ENCODE measurements at places on chromosomes 4 and X.

GRCh38 chrX:45762699-45763647, 562.3 kb upstream of the DIPK2B start:
- no peak for DNase-seq

DNA sequence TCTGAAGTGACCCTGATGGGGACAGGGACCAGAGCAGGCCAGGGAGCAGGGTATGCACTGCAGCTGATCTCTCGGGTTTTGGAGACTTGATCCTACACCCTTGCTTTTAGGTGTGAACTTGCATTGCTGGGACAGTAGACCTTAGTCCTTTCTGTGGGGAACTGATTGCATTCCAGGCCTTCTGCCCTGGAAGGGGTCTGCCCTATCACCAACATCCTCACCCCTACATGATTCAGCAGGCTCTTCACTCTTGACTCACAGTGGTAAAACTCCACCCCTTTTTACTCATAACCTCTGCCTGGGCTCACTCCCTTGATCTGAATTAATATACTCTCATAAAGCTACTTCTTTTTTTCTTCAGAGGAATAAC, 6.6 kb upstream of the DDX60L start:
- DNase-seq, result no peak

DNA sequence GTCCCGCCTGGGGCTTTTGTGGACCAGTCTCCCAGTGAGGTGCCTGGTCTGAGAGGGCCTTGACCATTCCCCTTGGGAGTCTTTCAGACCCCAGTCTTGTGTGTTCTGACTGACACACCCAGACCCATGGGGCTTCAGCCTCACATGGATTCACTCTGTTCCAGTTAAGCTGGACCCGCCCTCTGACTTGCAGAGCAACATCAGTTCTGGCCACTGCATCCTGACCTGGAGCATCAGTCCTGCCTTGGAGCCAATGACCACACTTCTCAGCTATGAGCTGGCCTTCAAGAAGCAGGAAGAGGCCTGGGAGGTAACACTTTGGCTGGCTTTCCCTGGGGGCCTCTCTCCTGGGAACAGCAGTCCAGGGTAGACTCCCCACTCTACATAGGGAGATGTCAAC, 6.8 kb downstream of the IL9R start:
- no peak for DNase-seq

- DNase-seq, result no peak
These were observed 19.0 kb downstream of the SMPX start for GRCh38 chrX:21738950-21739287.

- no peak for DNase-seq
These were observed 102.7 kb downstream of the VCX3A start for GRCh38 chrX:6432226-6432625.

DNA sequence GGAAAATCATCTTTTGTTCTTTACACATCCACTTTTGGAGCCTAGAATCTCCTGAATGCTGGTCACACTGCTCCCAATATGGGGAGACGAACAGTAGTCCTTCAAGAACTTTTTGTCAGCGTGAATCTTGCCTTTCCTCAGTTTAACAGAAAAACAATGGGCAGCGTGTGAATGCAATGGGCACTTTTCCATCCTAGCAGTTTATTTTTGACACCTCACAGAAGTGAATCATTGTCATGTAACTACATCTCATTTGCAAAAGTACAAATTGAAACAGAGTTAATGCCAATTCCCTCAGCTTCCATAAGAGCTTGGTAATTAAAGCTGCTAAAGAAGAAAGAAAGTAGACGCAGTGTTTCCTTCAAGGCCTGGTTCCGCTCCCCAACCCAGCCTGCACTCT, 85.5 kb downstream of the DRD5 start:
- DNase-seq, result no peak

DNA sequence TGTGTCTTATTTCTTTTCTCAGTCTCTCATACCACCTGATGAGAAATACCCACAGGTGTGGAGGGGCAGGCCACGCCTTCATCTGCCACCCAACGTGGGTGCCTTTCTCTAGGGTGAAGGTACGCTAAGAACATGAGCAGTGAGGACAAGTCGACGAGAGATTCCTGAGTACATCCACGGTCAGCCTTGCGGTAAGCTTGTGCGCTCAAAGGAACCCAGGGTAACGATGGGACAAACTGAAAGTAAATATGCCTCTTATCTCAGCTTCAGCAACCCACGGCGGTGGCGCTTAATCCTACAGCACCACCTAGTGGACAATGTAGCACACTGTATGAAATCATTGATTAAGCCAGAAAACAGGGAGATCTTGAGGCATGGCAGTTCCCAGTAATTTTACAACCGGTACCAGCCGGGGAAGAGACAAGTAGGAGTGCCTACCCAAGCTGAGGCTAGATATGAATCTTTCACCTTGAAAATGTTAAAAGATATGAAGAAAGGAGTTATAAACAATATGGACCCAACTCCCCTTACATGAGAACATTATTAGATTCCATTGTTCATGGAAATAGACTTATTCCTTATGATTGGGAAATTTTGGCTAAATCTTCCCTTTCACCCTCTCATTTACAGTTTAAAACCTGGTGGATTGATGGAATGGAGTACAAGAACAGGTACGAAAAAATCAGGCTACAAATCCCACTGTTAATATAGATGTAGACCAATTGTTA, 63.0 kb downstream of the ZNF732 start:
- peak; percentile 64 for DNase-seq

GRCh38 chr4:80265571-80266252, 752 bp upstream of the FGF5 start:
- DNase-seq, result no peak

DNA sequence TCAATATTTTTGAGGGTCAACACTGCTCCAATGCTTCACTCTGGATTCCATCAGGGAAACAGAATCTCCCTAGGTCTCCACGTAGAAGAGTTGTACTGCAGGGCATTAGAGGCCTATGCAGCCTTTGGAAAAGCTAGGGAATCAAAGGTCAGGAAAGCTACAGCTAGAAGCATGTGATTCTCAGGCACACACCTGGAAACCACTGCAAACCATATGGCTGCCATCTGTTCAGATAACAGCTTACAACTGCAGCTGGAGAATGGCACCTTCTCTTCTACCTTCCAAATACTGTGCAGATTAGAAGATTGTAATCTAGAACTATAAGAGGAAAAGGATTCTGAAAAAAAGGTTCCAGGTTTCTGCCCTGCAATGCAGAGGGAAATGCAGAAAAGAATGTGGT, 60.6 kb downstream of the BTC start:
- DNase-seq, result no peak

DNA sequence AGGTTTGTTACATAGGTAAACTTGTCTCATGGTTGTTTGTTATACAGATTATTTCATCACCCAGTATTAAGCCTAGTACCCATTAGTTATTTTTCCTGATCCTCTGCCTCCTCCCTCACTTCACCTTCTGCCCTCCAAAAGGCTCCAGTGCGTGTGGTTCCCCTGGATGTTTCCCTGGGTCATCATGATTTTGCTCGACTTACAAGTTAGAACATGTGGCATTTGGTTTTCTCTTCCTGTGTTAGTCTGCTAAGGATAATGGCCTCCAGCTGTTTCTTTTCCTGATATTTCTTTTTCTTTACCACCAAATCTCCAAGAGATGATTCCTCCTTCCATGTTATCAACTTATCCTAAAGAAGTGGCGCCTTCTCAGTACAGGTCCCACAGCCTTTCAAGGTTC, 543.1 kb upstream of the ADGRL3 start:
- DNase-seq, result no peak

GRCh38 chr4:186134257-186134656, 29.8 kb downstream of the FAM149A start:
- DNase-seq, result no peak

GRCh38 chrX:126164226-126164625, 1.9 kb downstream of the DCAF12L2 start:
- DNase-seq, result no peak

DNA sequence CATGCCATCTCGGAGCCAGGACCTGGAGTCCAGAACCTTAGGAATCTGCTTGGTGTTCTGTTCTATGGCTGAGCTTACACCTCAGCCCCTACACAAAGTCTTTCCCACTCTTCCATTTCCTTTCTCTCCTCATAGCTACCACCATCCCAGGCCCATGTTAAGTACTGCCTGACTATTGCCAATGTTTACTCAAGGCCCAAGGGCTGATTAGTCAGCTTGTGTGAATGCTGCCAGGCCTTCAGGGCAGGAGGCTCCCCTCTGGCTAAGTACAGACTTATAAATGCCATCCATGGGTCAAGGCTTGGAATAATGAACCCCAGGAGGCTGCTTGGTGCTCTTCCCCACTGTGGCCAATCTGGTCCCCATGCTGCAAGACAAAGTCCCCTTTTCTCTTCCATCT, 411.6 kb upstream of the MAGEB18 start:
- no peak for DNase-seq

- no peak for DNase-seq
These were observed 243.6 kb upstream of the GPRIN3 start for GRCh38 chr4:89551191-89551590.

- no peak for DNase-seq
These were observed 60.2 kb upstream of the PNPLA4 start for GRCh38 chrX:7987160-7988012.

- DNase-seq, result no peak
These were observed 29.7 kb downstream of the BMX start for GRCh38 chrX:15530318-15530717.

DNA sequence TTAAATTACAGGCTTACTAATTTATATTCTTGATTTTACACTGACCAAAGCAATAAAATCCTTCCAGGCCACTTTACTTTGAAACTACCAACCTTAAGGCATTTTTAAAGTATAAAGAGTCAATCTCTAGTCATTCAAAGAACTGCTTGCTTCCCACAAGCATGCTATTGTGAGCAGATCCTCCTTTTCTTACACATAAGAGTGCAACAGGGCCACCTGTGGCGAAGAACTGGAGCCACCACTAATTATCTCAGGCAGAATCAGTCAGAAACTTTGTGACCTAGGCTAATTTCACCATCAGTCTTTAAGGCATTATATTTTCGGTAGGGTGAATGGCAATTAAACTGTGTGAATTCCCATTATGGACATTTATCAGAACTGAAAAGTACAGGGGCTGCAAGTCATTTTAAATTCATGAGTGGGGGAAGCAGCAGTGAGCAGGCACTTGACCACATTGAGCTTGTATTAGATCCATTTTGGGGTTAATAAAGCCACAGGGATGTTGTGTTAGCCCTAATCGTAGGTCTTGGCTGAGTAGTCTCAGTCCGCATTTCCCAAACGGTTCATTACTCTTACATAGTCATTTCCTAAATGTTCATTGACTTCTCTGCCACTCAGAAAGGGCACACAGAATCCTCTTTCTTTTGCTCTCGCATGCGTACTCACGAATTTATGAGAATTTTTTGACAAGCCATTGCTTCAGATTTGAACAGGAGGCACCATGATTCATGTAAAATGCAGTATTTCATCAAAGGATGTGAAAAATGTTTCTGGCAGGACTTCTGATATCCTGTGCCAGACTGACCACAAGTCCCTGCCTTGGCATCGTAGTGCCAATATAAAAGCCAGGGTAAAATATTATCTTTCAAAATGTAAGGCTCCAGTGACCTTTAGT, 39.8 kb downstream of the NPY2R start:
- no peak for DNase-seq

DNA sequence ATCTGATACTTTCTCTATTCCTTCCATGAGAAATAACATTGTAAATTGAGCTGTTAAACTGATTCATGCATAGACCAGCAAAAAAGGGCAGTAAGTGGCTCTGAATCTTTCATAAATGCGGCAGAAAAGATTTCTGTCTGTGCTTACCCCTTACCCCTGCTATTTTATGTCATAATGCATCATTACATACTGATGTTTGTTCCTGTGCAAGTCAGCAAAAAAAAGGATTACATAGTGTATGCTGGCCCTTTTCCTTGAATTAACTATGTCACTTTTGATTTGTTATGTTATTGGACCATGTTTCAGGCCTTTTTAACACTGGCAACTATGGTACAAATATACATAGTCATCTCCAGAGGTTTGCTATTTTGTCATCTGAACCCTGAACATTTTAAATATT, 2159.7 kb downstream of the PCDH7 start:
- no peak for DNase-seq

DNA sequence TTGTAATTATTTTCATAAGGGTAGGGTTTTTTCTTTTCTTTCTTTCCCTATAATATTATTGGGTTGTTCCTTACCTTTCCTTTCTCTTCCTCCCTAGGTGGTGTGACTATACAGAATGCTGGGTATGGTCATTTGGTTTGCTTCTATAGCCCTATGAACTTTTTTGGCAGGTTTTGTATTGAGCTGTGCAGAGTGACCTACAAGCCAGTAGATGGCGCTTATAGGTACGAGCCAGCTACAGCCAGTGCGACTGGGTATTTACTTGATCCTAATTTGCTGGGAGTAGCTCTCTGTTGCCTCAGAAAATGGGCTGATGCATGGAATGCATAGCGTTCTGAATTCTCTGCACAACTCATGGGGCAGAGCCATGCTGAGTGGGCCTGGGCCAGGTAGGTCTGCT, 423.3 kb downstream of the MAGEE1 start:
- no peak for DNase-seq

- DNase-seq, result no peak
These were observed 104.9 kb upstream of the SOD3 start for GRCh38 chr4:24690436-24690835.

- DNase-seq, result no peak
These were observed 296.1 kb upstream of the UGT8 start for GRCh38 chr4:114302472-114302871.

DNA sequence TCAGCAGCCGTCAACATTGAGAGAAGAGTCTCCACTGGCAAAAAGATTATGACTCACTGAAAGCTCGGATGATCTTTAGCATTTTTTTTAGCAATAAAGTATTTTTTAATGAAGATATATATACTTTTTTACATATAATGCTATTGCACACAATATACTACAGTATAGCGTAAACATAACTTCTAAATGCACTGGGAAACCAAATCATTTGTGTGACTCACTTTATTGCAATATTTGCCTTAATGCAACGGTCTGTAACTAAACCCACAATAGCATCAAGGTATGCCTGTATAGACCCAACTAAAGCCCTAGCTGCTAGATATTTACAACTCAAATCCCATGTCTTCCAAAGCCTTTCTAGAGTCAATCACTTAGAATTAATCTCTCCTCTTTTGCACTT, 52.3 kb upstream of the EDNRA start:
- DNase-seq, result no peak

GRCh38 chr4:113869743-113870375, 108.3 kb upstream of the CAMK2D start:
- DNase-seq, result no peak

DNA sequence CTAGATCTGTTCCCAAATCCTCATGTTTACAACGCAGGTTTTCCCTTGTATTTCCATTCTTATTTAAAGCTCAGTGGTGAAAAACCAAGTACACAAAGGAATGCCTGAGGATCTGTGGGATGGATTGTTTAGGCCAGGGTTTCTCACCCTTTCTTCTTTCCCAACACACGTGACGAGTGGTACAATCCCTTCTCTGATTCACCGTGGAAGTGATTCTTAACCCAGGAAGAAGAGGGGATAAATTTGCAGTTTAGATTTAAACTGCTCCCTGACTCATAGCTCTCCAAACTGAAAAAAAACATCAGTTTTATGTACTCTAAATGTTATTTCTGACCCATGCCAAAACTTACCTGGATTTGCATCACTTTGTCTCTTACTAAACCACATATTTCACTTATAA, 17.0 kb downstream of the PAQR3 start:
- DNase-seq, result no peak

Data from DND-41 (cell line).